Activated CD4-positive, alpha-beta T cell treated with anti-CD3 and anti-CD28 coated beads, Interleukin-2, amount 50 U/mL, for 24 hours (primary cell): ENCODE measurements at places on chromosomes 16 and 17.

GRCh38 chr16:1920727-1921171 lies 2.5 kb upstream of the HS3ST6 start:
- no peak for DNase-seq

- no peak for DNase-seq
Observed at GRCh38 chr17:80696964-80697363, 152.3 kb downstream of the RPTOR start.

GRCh38 chr17:43468691-43469139 lies 15.1 kb upstream of the DHX8 start:
- no peak for DNase-seq

DNA sequence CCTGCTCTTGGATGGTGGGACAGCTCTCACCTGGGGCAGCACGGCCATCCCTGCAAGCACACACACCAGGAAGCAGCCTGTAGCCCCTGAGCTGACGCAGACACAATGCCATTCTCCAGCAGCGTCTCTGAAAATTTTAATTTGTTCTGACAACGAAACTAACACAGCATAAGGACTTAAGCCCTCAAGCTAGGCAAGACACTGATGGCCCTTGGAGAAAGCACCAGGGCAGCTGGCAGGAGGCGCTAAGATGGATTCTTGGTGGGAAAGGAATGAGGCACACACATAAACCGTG lies 2.7 kb upstream of the LIMD2 start:
- DNase-seq, result no peak

DNA sequence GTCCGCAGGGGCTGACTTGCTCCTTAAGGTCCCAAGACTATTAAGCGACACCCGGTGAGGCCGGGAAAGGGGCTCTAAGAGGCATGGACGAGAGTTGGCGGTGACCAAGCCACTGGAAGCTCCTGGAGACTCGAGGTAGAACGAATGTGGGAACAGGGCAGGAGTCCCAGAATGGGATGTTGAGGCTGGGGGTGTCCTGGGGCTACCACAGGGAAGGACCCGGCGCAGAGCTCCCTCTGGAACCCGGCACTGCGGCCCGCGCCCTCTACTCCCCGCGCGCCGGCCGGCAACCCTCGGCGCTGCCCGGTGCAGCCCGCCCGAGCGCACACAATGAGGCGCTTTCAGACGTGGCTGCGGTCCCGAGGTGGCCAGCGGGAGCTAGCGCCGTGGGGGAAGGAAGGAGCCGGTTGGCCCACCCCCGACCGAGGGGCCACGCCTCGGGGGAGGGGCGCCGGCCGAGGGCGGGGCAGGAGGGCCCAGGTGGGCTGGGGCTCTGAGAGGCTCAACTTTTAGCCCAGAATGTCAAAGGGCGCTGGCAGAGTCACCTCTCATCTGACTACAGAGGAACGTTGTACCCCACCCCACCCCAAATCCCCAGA lies at the start of gene CHST6:
TSS of gene CHST6 (minus strand) at position 366 of the 599 bp plus-strand sequence. CDS start 15,613 bp downstream, outside the sequence.
- no peak for DNase-seq

GRCh38 chr16:84198401-84198800 lies 7.4 kb downstream of the ADAD2 start:
- no peak for DNase-seq

DNA sequence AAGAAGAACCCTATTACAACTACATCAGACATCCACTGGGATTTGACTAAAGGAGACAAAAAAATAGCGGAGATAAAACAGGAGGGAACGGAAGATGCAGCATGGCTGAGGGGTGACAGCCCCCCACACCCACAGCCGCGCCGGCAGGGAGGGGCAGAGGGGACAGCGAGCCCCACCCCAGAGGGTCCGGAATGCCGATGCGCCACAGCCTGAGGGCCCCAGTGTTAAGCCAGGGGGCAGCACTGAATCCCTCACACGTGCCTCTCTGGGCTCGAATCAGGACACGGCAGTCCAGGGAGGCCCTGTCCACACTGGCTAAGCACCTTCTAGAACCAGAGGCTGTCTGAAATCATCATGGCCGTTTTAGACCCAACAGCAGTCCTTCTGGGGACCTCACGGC lies 18.8 kb downstream of the MAP1LC3B start:
- DNase-seq, result no peak

DNA sequence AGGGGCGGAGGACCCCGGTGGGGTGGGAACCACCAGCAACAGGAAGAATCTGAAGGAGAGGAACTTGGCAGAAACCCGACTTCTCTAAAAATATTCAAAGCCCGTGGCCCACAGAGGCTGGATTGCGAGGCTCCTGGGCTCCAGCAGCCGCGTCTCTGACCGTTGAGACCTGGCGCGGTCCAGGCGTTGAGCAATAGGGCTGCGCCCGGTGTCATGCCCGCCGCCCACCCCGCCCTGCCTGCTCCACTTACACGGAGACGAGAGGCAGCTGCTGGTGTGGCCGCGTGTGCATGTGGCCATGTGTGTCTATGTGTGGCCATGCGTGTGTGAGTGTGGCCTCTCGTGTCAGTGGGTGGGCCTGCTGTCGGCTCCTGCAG lies 83.6 kb downstream of the IRF8 start:
- DNase-seq, result no peak

- DNase-seq, result no peak
Observed at GRCh38 chr16:84245956-84246678, 6.3 kb upstream of the KCNG4 start.

GRCh38 chr17:40301315-40301714 lies 7.7 kb upstream of the RARA start:
- no peak for DNase-seq

DNA sequence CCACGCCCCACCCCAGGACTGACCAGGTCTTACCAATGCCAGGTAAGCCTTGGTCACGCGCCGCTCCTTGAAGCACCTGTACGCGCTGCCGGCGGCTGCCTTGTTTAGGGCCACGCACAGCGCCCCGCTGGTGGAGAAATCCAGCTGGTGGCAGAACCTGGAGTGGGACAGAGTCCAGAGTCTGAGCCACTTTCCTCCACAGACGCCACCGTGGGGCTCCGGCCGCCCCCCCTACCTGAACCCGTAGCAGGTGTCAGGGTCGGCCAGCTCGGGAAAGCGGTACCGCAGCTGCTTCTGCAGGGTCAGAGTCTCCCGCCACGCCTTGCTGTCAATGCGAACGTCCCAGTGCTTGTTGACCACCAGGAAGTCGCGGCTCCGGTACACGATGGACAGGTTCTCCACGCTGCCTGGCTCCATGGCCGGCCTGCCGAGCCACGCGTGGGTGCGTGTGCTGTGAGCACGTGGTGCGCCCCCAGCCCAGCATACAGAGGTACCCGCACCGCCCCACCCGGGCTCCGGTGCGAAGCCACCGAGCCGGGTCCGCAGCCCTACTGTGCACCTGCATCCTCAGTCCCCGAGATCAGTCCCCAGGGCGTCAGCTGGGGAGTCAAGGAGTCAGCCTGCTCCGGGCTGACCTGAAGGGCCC lies 737 bp downstream of the RPUSD1 start:
- DNase-seq, result no peak

GRCh38 chr16:73428121-73428520 lies 380.2 kb upstream of the ZFHX3 start:
- DNase-seq, result no peak

GRCh38 chr16:78704416-78704815 lies 605.0 kb downstream of the WWOX start:
- no peak for DNase-seq

- DNase-seq, result no peak
Observed at GRCh38 chr16:11848842-11849241, 2.5 kb downstream of the RSL1D1 start.
